ENCODE measurements at places on chromosomes 1 and 21.

- DNase-seq: no peak
Measured at GRCh38 chr1:234643111-234643849, 33.3 kb upstream of the IRF2BP2 start.

DNA sequence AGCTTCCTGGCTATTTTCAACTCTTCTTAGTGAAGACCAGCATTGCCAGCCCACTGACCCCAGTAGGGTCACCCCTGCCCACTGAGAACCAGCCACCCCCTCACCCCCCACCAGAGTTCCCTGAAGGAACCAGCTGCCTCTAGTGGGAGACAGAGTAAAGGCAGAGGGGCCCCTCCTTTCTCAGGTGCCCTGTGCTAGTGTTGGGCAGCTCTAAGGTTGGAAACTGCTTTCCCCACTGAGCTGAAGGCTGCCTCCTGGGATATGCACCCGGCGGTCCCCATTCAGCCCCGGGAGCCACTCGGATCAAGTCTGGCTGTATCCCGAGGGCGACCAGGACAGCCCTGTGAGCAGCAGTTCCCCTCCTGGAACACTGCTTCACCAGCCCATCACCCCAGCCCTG, 111.0 kb downstream of the PGBD5 start:
- no peak for DNase-seq

GRCh38 chr1:231814521-231814920, 187.9 kb downstream of the DISC1 start:
- DNase-seq: no peak

DNA sequence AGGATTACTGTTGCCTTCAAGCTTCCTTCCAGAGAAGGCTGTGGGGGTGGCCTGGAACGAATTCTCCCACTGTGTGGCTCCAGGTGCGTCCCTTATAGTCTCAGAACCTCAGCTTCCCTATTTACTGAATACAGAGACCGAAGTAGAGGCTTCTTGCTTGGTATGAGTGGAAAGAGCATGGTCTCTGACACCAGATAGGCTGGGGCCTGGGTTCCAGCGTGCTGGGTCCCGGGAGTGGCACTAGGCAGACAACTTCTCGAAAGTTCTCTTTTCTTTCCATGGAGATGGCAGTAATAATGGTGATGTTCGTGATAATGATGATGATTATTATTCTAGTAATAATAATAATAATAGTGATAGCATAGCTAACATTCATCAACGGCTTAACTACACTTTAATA, 161.7 kb downstream of the PTPRU start:
- peak; percentile 50 for DNase-seq

DNA sequence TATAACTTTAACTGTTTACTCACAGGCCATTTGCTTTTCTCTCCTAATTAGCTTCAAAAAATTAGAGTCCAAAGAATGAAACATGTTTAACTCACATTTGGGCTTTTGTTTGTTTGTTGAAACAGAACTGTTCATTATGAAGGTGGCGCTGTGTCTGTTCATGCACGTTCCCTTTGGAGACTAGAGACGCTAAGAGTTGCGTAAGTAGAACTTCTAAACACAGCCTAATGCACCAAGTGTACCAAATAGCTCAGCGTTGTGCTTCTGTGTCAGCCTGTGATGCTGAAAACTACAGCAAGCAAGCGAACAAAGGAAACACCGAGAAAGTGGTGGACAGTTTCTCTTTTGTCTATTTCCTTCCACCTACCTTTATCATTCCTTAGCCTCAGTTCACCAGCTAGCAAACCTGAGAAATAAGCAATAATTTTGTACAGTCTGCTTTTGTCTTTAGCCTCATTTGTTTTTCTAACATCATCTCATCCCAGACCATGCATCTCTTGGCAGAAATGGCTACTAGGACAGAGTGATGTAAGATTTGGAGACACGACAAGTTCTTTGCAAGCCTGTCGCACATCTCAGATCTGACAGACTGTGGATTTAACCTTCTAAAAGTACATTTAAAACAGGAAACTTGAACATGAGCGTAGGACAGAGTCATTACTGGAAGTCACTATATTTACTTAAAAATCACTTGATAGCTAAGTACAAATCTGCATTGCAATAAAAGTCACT, 375.1 kb downstream of the RYR2 start:
- DNase-seq: no peak

- peak; percentile 70 for DNase-seq
Measured at GRCh38 chr1:47181095-47181954, 8.5 kb downstream of the PDZK1IP1 start.

- no peak for DNase-seq
Measured at GRCh38 chr1:210236386-210236839, 3.8 kb downstream of the SERTAD4 start.

DNA sequence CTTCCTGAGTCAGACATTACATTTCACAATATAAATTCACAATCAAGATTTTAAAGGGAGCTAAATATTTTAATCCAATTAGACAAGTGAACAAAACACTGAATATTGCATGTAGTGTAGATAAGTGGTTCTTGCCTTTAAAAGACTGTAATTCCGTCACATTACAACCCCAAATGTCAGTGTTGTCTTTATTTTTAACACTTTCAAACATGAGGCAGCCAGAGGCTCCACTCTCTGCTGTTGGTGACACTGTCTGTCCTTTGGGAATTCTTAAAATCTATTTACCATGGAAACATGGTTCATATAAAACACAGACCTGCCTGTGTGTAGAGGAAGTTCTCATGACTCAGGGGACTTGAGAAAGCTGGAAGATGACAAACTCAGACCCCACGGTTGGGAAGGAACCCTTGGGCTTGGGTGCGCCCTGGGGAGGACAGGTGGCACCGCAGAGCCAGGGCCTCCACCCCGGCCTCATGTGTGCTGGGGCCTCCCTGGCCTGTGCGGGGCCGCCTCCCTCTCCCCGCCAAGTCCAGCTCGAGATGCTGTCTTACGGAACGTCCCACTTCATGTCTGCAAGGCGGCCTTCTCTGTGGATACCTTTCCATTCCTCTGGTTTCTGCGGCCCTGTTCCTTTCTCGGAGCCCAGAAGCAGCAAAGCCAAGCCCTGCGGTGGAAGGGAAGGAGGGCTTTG, 239.0 kb downstream of the SDCCAG8 start:
- DNase-seq: no peak

GRCh38 chr1:13514821-13515220, 1.0 kb upstream of the LRRC38 start:
- no peak for DNase-seq

GRCh38 chr21:43572446-43572845, 86.8 kb downstream of the HSF2BP start:
- DNase-seq: no peak

DNA sequence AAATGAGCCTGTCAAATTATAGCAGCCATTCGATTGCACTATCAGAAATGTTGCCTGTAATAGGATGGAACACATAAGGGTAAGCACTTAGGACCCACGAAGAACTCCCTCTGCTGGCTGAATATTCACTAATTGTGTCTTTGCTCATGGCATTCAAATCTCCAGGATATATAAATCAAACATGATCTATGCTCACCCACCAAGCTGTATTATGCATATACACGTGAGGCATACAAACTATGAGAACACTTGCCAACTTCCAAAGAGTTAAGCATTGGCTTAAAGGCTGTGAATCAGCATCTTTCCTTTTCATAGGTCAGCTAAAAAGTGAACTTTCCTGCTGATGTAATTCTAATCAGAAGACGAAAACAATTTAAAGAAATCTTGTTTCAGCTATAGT, 34.5 kb downstream of the TMPRSS15 start:
- no peak for DNase-seq

- no peak for DNase-seq
Measured at GRCh38 chr1:89171067-89171438, 4.8 kb downstream of the GBP7 start.

GRCh38 chr1:24191860-24192259, 4.8 kb upstream of the IFNLR1 start:
- no peak for DNase-seq

DNA sequence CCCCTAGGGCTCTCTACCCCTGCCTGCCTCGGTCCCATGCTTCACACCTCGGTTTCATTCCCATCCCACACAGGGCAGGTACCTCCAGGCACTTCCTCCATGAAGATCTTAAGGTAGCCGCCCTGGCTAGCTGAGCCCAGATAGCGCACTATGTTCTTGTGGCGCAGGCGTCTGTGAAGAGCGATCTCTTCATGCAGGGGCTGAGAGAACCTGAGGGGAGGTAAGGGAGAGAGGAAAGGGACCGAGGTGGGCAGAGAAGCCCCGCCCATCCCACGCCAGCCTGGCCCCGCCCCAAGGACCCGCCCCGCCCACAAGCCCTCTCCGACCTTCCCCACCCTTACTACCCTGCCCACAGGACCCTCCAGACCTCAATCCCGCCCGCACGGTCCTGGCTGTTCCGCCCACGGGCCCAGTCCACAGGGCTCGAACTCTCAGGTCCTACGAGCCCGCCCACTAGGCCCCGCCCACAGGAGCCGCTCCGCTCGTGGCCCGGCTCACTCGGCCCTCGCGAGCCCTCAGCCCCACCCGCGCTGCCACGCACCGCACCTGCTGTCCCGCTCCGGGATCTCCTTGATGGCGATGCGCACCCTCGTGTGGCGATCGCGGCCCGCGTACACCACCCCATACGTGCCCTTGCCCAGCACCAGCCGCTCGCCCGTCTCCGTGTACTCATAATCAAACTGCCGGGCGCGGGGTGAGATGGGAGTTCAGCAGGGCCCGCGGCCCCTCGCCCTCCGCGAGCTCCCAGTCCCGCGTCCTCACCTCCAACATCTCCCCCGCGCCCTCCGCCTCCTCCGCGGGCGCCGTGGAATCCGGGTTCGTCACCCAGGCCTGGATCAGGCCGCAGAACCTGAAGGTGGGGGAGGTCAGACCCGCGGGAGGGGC, 6.4 kb downstream of the MAP3K6 start:
- no peak for DNase-seq

DNA sequence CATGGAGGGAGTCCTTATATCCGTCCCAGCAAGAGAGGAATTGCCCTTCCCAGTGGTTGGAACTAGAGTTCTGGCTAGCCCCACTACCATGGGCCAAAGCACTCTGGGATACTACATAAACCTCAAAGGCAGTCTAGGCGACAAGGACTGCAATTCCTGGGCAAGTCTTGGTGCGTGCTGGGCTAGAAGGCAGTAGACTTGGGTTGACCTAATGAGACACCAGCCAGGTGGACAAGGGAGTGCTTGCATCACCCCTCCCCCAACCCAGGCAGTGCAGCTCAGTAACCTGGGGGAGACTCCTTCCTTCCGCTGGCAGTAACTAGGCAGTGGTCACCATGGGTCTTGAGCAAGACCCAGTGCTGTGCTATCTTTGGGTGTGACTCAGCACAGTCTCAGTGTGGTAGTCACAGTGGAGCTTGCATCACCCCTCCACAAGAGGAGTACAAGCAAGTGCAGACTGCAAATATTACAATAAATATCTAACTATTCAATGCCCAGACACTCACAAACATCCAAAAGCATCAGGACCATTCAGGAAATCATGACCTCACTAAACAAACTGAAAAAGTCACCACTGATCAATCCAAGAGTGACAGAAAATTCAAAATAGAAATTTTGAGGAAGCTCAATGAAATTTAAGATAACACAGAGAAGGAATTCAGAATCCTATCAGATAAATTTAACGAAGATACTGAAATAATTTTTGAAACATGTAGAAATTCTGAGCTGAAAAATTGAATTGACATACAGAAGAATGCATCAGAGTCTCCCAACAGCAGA, 84.7 kb upstream of the LYPLAL1 start:
- DNase-seq: peak; percentile 80

GRCh38 chr1:171292799-171293198, 21.2 kb upstream of the FMO4 start:
- DNase-seq: no peak

- DNase-seq: no peak
Measured at GRCh38 chr1:184950227-184950626, 24.1 kb downstream of the NIBAN1 start.

- no peak for DNase-seq
Measured at GRCh38 chr1:228218513-228219244, 10.8 kb downstream of the OBSCN start.

DNA sequence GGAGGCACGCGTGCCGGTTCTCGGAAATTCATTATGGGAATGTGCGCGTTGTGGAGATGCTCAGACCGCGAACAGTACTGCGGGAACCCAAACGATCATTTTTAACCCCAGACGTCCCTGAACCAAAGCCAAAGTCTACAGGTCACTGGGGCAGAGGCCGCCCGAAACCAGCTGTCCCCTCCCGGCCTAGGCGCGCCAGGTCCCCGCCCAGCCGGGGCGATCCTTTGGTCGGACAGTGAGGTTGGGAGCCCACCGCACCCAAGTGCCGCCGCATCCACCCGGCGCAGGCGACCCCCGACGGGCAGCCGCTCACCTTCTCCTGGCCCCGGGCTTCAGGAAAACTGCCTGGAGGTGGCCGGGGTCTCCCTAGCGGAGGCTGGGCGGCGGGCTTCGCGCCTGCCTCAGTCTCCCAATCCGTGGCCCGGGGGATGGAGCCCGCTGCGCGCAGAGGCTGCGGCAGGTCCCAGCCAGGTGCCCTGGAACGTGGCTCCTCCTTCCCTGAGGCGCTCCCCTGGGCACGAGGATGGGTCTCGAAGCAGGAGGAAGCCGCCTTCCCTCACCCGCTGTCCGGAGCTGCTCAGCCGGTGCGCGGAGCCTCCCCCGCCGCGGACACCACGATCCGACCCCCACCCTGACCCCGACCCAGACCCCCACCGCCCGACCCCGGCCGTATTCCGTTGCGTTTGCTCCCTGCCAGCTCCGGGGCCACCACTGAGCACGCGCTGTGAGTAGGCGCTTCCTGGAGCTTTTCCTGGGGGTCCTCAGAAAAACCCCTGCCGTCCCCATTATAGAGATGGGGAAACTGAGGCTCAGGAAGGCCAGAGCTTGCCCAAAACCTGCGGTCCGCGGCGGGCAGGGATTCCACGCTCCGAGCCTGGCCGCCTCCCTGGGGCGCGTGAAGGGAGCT, 8.1 kb upstream of the SLX9 start:
- DNase-seq: no peak

DNA sequence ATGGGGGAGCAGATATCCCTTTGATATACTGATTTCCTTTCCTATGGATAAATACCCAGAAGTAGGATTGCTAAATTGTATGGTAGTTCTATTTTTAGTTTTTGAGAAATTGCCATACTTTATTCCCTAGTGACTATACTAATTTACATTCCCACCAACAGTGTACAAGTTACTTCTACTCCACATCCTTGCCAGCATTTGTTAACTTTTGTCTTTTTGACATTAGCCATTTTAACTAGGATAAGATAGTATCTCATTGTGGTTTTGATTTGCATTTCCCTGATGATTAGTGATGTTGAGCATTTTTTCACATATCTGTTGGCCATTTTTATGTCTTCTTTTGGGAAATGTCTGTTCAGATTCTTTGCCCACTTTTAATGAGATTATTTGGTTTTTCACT, 620.6 kb upstream of the CAMK1G start:
- no peak for DNase-seq

DNA sequence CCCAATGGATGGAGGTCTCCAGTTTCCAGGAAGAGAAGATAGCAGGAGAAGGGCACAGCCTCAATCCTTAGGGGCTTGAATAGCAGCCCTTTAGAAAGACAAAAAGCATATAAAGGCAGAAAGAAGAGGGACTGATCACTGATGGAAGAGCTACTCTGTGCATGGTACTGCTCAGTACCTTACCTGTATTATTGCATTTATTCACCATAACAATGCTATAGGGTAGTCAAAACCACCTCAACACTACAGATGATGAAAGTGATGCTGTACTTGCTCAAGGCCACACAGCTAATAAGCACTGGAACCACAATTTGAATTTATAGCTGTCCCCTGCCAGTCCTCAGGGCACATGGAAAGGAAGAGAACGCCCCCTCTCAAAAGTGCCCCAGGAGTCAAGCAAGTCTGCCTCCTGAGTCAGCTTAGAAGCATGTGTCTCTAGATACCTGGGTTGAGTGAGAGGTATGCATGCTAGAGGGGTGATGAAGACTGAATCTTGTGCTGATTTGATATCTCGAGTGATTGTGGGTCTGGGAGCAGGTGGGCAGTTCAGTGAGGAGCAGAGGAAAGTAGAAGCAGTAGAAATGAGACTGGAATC, 13.6 kb downstream of the DDAH1 start:
- no peak for DNase-seq
